ENCODE measurements at places on chromosomes 12 and 14.

GRCh38 chr12:110916295-110916875 lies 4.0 kb downstream of the MYL2 start:
- no peak for DNase-seq

GRCh38 chr12:94704452-94705306 lies 54.3 kb upstream of the TMCC3 start:
- no peak for DNase-seq

GRCh38 chr12:54412348-54412747 lies 6.7 kb downstream of the ITGA5 start:
- DNase-seq = no peak

DNA sequence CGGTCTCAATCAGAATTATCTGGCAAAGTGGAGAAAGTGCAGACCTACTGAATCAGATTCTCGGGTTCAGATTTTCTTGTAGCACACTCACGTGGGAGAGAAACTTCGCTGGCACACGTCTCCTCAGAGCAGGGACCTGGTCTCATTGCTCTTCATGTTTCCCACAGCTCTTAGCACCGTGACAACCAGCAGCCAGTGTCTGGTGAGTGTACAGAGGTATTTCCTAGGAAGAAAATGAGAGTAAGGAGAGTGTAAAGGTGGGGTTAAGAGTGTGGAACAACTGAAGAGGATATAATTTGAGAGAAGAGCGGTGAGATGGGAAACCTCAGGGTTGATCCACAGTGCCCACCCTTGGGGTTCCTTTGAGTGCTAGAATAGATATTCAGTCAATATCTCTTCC lies 89.2 kb downstream of the ARF6 start:
- DNase-seq = no peak

DNA sequence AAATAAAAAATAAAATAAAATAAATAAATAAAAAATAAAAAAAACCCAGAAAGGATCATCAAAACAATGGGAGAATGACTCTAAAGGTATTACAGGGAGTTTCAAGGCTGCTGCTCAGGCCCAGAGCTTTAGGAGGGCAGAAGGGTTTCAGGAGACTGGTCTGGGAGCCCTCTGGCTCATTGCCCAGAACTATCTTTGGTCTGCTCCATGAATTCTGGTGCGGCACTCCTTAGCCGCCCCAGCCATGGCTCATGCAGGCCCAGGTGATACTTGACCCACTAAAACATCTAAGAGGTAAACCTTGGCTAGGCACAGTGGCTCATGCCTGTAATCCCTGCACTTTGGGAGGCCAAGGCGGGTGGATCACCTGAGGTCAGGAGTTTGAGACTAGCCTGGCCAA lies 14.7 kb upstream of the TMED10 start:
- DNase-seq = no peak

DNA sequence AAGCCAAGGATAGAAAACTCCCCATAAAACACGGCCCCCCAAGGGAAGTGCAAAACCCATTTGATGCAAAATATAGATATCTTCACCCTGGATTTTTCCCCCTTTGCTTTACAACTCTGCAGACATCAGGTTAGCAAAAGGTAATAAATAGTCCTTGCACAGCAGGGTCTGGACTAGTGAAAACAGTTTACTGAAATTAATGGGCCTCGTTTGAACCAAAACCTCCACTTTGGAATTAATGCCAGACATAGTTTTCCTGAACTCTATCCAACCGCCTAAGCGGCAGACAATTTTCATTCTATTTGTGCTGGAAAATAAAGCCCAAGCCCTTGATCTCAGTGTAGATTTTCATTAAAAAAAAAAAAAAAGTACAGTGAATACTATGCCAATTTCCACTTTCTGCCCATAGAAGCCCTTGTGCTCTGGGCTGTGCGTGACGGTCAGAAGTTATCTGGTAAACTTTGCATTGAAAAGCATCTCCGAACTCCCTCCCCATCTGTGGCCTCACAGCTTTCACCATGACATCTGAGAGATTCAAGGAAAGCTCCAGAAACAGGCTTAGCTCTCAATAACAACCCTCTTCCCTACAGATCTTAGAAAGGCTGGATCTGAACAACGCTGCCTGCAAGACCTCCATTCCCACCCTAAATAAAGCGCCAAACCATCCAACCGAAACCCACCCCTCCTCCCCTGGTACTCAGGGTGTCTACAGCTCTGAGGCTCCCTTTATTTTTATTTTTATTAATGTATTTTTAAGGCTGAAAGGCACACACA lies 11.0 kb upstream of the IRF2BPL start:
- no peak for DNase-seq

All from left lobe of liver (tissue), 2 donors.